ENCODE measurements at places on chromosomes 12 and 14. TPM values are rescaled to one million over a fixed set of nuclear protein-coding genes. Genes with fewer than 3 reads are reported as not detected.
A peak's percentile ranks its signal among the peaks of the same experiment; 100 is the strongest.

- H3K27me3 ChIP-seq, result no peaks in the 10 kb centered on the region
- DNase-seq, result no peak
- no peak overlapping the region for H3K4me3 ChIP-seq
These were observed 219.5 kb downstream of the KIF26A start for GRCh38 chr14:104357689-104358527.

The CFAP54 gene
- total RNA-seq, result 0.38 TPM

The PDZRN4 gene
- total RNA-seq, result not detected

DNA sequence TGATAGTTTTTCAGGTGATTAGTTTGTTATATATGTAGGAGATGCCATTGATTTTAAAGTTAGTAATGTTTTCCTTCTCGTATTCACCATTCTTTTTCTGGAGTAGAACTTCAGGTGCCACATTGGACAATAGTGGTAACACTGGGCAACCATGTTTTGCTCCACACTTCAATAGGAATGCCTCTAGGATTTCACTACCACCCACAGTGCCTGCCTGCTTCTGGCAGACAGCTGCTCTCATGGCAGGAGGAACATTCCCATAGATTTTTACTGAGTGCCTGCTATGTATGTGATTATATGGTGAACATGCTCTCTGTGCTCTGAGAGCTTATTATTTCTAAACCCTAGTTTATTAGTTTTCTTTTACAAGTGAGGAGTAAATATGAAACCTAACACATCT is 53.7 kb downstream of the GCH1 start:
- H3K4me1 ChIP-seq, result no peaks in the 10 kb centered on the region
- no peak overlapping the region for H3K27ac ChIP-seq
- peaks cover 15% of the 10 kb centered on the region for H3K36me3 ChIP-seq
- H3K27me3 ChIP-seq, result no peaks in the 10 kb centered on the region
- H3K4me3 ChIP-seq, result no peak overlapping the region

DNA sequence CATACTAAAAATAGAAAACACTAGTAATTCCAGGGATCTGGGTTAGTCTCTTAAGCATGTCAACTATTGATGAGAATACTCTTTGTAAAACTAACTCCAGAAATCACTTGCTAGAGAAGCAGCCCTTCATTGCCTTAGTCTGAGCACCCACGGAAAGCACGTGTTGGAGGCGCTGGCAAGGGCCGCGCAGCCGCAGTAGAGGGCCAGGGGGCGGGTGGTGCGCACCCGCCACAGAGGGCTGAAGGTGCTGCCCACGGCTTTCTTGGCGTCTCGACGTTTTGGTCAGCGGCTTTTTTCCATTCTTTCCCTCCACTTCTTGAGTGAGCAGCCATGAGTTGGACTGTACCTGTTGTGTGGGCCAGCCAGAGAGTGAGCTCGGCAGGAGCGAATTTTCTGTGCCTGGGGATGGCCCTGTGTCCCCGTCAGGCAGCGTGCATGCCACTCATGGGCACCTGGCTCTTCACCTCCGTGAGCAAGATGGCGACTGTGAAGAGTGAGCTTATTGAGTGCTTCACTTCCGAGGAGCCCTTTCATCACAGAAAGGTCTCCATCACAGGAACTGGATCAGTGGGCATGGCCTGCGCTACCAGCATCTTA is 68.4 kb upstream of the PPM1H start:
- no peaks in the 10 kb centered on the region for H3K27me3 ChIP-seq
- no peaks in the 10 kb centered on the region for H3K4me1 ChIP-seq
- no peak overlapping the region for H3K4me3 ChIP-seq
- DNase-seq, result no peak
- H3K36me3 ChIP-seq, result no peaks in the 10 kb centered on the region

GRCh38 chr12:105658389-105658788 is 327.9 kb downstream of the C12orf75 start:
- no peak overlapping the region for H3K4me3 ChIP-seq
- H3K36me3 ChIP-seq, result no peaks in the 10 kb centered on the region
- peaks cover 4% of the 10 kb centered on the region for H3K27me3 ChIP-seq
- no peak for DNase-seq
- no peaks in the 10 kb centered on the region for H3K4me1 ChIP-seq
- H3K27ac ChIP-seq, result no peak overlapping the region

- H3K36me3 ChIP-seq, result no peaks in the 10 kb centered on the region
- H3K27ac ChIP-seq, result no peak overlapping the region
- DNase-seq, result no peak
These were observed 66.6 kb upstream of the BICD1 start for GRCh38 chr12:32039917-32040575.

DNA sequence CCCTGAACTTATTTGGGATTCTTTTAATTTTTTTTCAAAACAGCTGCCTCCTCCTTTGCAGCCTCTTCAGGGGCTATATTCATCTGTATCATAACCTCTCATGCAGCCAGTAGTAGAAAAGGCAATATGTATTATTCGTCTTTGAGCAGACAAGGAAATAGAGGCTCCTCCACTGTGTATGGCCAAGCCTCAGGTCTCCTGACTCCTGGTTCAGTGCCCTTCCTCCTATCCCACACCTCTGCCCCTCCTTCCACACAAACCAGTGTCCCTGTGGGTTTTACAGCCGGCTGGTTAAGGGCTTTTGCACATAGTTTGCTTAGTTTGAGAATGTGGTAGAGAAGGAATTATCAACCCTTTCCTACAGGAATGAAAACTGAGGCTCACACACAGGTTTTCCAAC is 8.8 kb upstream of the ACVRL1 start:
- no peak overlapping the region for H3K27ac ChIP-seq
- no peaks in the 10 kb centered on the region for H3K27me3 ChIP-seq
- H3K36me3 ChIP-seq, result no peaks in the 10 kb centered on the region
- no peak overlapping the region for H3K4me3 ChIP-seq

DNA sequence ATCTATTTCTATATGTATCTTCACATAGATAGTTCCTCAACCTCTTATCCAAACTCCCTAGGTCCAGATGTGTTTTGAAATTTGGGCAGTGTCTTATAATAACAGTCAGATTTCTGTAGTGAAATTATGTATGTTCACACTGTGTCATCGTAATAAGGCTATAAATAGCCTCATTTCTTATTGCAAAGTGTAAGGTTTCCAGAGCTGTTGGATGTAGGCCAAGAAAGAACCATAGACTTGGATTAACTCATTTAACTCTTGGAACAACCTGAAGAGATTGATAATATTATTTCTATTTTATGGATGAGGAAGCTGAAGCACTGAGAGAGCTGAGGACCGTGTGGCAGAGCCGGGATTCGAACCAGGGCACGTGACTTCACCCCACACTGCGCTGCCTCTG is 49.0 kb upstream of the PIWIL1 start:
- no peak overlapping the region for H3K4me3 ChIP-seq
- H3K36me3 ChIP-seq, result no peaks in the 10 kb centered on the region
- DNase-seq, result no peak
- peaks cover 8% of the 10 kb centered on the region for H3K27me3 ChIP-seq
- no peak overlapping the region for H3K27ac ChIP-seq

The CYP27B1 gene
- total RNA-seq, result 7.9 TPM

The KRT72 gene
- 0.32 TPM for total RNA-seq

GRCh38 chr14:104510794-104511611 is 68.6 kb upstream of the C14orf180 start:
- no peak overlapping the region for H3K27ac ChIP-seq
- no peaks in the 10 kb centered on the region for H3K36me3 ChIP-seq
- no peak overlapping the region for H3K4me3 ChIP-seq
- H3K4me1 ChIP-seq, result no peaks in the 10 kb centered on the region
- no peak for DNase-seq

GRCh38 chr14:65422088-65422834 is 9.7 kb downstream of the FUT8 start:
- H3K4me3 ChIP-seq, result no peak overlapping the region
- no peak overlapping the region for H3K27ac ChIP-seq
- peaks cover 17% of the 10 kb centered on the region for H3K36me3 ChIP-seq
- peaks cover 40% of the 10 kb centered on the region for H3K4me1 ChIP-seq
- no peak for DNase-seq

DNA sequence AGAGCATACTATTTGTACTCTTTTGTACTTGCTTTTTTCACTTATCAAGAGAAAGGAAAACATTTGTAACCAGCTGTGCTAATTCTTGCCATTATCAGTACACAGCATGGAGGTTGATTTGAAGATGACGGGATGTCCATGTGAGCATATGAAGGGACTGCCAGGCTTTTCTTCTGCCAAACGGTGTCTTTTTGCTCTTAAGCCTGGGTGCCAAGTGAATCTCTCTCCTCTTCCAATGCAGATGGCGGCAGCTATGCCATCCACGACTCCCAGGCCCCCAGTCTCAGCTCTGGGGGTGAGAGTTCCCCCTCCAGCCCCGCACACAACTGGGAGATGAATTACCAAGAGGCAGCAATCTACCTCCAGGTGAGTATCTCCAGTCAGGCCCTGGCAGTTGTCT is 38.9 kb downstream of the TPCN1 start:
- H3K36me3 ChIP-seq, result peaks cover 22% of the 10 kb centered on the region
- no peaks in the 10 kb centered on the region for H3K27me3 ChIP-seq
- DNase-seq, result no peak
- peaks cover 40% of the 10 kb centered on the region for H3K4me1 ChIP-seq
- peak overlapping the region; percentile 67 for H3K27ac ChIP-seq

DNA sequence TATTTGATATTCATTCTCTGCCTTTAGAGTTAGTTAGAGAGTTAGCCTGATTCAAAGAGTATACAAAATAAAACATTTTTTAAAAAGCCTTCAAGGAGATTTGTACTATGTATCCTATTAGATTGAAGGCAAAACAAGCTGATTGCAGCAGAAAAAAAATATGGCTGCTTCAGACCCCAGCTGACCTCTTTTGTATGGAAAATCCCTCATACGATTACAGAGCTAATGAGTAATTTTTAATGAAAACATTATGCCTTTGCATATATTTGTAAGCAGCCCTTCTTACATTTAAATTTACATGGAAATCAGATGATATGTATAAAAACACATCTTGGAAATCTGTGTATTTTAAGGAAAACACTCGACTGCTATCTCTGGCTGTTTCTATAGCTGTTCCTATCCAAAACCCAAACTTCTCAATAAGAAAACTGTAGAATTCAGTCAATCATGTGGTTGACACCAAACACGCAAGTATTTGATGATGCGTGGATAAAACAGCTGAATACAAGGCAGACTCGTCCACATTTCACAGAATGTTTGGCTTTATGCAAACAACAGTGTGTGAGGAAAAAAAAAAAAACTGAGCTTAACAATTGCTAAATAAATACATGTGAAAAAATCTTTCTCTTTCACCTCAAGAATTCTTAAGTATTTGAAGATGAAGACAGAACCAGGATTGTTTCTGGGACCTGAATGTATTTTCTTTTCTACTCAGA is 275.3 kb downstream of the EGLN3 start:
- H3K27ac ChIP-seq, result no peak overlapping the region
- H3K4me3 ChIP-seq, result no peak overlapping the region
- H3K36me3 ChIP-seq, result no peaks in the 10 kb centered on the region
- no peaks in the 10 kb centered on the region for H3K4me1 ChIP-seq
- no peaks in the 10 kb centered on the region for H3K27me3 ChIP-seq

The ORAI1 gene
- 37.0 TPM for total RNA-seq

The NUP37 gene
- 104 TPM for total RNA-seq

GRCh38 chr12:95178136-95178535 is 39.1 kb downstream of the FGD6 start:
- H3K36me3 ChIP-seq, result no peaks in the 10 kb centered on the region
- H3K4me1 ChIP-seq, result no peaks in the 10 kb centered on the region
- no peaks in the 10 kb centered on the region for H3K27me3 ChIP-seq
- H3K4me3 ChIP-seq, result no peak overlapping the region

- H3K4me3 ChIP-seq, result no peak overlapping the region
- peaks cover 21% of the 10 kb centered on the region for H3K4me1 ChIP-seq
- DNase-seq, result no peak
These were observed 357.1 kb downstream of the BCL11B start for GRCh38 chr14:98914942-98915341.

GRCh38 chr12:132249689-132250478 is 79.5 kb downstream of the GALNT9 start:
- H3K36me3 ChIP-seq, result no peaks in the 10 kb centered on the region
- H3K4me1 ChIP-seq, result no peaks in the 10 kb centered on the region
- H3K27me3 ChIP-seq, result no peaks in the 10 kb centered on the region
- DNase-seq, result no peak

DNA sequence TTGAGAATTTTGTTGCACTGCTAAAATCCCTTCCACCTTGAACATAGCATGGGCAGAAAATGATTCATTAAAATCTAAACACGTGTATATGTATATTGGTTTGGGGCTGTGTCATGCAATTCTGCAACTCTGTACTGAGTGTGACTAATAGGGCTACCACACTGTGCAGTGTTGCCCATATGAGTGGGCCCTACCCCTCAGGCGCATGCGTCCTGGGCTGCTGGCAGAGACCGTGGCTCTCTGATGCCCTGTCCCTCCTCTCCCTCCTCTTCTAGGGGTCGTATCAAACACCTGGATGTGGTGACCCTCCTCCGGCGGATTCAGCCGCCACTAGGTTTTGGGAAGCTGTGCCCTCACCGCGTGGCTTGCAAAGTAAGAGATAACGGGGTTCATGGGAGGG is 128.4 kb upstream of the FKBP4 start:
- no peak overlapping the region for H3K4me3 ChIP-seq
- no peaks in the 10 kb centered on the region for H3K27me3 ChIP-seq
- no peaks in the 10 kb centered on the region for H3K4me1 ChIP-seq
- no peak overlapping the region for H3K27ac ChIP-seq
- no peaks in the 10 kb centered on the region for H3K36me3 ChIP-seq

The LRRC10 gene
- not detected for total RNA-seq

GRCh38 chr14:31229638-31230572 is 22.3 kb upstream of the HECTD1 start:
- no peak overlapping the region for H3K27ac ChIP-seq
- no peaks in the 10 kb centered on the region for H3K4me1 ChIP-seq
- H3K36me3 ChIP-seq, result no peaks in the 10 kb centered on the region
- no peak for DNase-seq
- no peaks in the 10 kb centered on the region for H3K27me3 ChIP-seq
- H3K4me3 ChIP-seq, result no peak overlapping the region

- no peak overlapping the region for H3K4me3 ChIP-seq
- no peak overlapping the region for H3K27ac ChIP-seq
- H3K4me1 ChIP-seq, result no peaks in the 10 kb centered on the region
- H3K27me3 ChIP-seq, result peaks cover 3% of the 10 kb centered on the region
- no peak for DNase-seq
These were observed 153.1 kb upstream of the FRMD6 start for GRCh38 chr14:51498411-51499227.

DNA sequence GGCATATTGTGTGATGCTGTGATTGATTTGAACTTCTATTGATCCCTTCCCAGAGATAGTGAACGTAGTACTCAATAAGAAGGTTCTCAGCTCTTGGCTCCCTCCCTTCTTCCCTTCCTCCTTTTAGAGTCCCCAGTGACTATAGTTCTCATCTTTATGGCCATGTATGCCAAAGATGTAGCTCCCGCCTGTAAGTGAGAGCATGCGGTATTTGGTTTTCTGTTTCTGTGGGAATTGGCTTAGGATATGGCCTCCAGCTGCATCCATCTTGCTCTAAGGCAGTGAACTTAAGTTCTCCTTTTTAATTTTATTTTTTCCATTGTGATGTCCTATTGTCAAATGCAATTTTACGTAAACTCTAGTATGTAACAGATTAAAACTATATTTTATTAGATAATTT is 109.5 kb downstream of the AEBP2 start:
- H3K27me3 ChIP-seq, result no peaks in the 10 kb centered on the region
- no peaks in the 10 kb centered on the region for H3K36me3 ChIP-seq
- no peak overlapping the region for H3K4me3 ChIP-seq
- H3K4me1 ChIP-seq, result peaks cover 20% of the 10 kb centered on the region

Data from activated CD8-positive, alpha-beta T cell treated with anti-CD3 and anti-CD28 coated beads for 36 hours (primary cell).